ENCODE measurements at places on chromosomes 7 and 10. TPM values are rescaled to one million over a fixed set of nuclear protein-coding genes. Genes with fewer than 3 reads are reported as not detected.

The RAMP3 gene
- not detected for total RNA-seq

The ODAD2 gene
- total RNA-seq, result not detected

The INHBA gene
- total RNA-seq, result not detected

The NET1 gene
- 10.4 TPM for total RNA-seq

The SLC16A9 gene
- not detected for total RNA-seq

The ITGA8 gene
- not detected for total RNA-seq

The MSMB gene
- total RNA-seq, result not detected

The PNLIPRP2 gene
- not detected for total RNA-seq

The CHRM2 gene
- not detected for total RNA-seq

The TUBAL3 gene
- total RNA-seq, result not detected

The RBM20 gene
- total RNA-seq, result not detected

The CRHR2 gene
- not detected for total RNA-seq

The WAC gene
- 226 TPM for total RNA-seq

The CHAT gene
- not detected for total RNA-seq

The PLEKHS1 gene
- total RNA-seq, result 0.14 TPM

The PDGFA gene
- total RNA-seq, result 1.5 TPM

The RBP4 gene
- not detected for total RNA-seq

The GNGT1 gene
- not detected for total RNA-seq
